ENCODE measurements at places on chromosomes 7 and 10. TPM values are rescaled to one million over a fixed set of nuclear protein-coding genes. Genes with fewer than 3 reads are reported as not detected.

- peak overlapping the region; percentile 90 for H3K27ac ChIP-seq
- H3K27me3 ChIP-seq = no peaks in the 10 kb centered on the region
- H3K36me3 ChIP-seq = no peaks in the 10 kb centered on the region
- no peak for DNase-seq
- peaks cover 19% of the 10 kb centered on the region for H3K4me1 ChIP-seq
- H3K4me3 ChIP-seq = peak overlapping the region; percentile 37
Observed at GRCh38 chr7:1054861-1055450, 10.6 kb downstream of the GPR146 start.

DNA sequence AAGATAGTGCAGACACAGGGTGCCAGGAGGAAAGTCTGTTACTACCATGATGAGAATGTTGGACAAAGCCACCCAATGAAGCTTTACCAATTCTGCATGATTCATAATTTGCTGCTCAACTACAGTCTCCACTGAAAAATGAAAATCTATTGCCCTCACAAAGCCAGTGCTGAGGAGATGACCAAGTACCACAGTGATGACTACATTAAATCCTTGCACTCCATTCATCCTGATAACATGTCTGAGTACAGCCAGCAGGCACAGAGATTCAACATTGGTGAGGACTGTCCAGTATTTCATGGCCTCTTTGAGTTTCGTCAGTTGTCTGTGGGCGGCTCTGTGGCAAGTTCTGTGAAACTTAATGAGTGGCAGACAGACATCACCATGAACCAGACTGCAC lies 144.0 kb downstream of the PLCE1 start:
- no peak overlapping the region for H3K27ac ChIP-seq
- no peaks in the 10 kb centered on the region for H3K36me3 ChIP-seq
- H3K4me3 ChIP-seq = no peak overlapping the region
- DNase-seq = no peak

DNA sequence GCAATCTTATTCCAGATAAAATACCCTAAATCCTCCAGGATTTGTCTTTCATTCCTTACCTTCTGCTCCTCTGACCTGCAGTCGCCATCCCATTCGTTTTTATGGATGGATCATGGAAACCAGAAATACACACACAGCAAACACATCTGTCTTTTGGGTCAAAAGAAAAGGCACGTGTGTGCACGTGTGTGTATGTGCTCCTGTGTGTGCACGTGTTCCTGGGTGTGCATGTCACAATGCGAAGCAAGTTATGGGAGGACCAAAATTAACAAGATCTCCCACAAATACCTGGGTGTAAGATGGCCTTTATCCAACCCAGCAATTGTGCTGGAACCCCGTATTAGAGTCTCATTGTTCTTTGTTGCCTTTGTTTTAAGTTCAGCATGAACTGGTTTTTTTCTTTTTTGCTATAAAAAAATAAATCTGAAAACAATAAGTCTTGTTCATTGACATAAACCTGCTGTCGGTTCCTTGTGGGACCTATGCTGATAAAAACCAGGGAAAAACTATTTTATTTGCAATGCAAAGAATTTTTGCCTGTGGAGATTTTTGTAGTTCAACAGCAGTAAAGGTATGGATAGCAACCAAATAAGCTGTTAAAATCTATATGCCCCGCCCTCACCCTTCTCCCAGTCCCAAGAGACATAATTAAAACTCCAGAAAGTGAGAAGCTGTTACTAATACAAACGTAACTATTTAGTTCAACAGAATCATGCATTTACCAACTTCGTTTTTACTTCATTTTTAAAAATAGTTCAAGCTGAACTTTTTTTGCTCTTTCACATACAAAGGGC lies 229.6 kb downstream of the CREB5 start:
- DNase-seq = no peak
- H3K27me3 ChIP-seq = no peaks in the 10 kb centered on the region
- no peak overlapping the region for H3K27ac ChIP-seq
- H3K4me1 ChIP-seq = no peaks in the 10 kb centered on the region
- no peak overlapping the region for H3K4me3 ChIP-seq
- no peaks in the 10 kb centered on the region for H3K36me3 ChIP-seq

GRCh38 chr7:133207687-133208086 lies 45.2 kb upstream of the EXOC4 start:
- H3K27me3 ChIP-seq = no peaks in the 10 kb centered on the region
- no peaks in the 10 kb centered on the region for H3K36me3 ChIP-seq
- H3K4me1 ChIP-seq = no peaks in the 10 kb centered on the region

DNA sequence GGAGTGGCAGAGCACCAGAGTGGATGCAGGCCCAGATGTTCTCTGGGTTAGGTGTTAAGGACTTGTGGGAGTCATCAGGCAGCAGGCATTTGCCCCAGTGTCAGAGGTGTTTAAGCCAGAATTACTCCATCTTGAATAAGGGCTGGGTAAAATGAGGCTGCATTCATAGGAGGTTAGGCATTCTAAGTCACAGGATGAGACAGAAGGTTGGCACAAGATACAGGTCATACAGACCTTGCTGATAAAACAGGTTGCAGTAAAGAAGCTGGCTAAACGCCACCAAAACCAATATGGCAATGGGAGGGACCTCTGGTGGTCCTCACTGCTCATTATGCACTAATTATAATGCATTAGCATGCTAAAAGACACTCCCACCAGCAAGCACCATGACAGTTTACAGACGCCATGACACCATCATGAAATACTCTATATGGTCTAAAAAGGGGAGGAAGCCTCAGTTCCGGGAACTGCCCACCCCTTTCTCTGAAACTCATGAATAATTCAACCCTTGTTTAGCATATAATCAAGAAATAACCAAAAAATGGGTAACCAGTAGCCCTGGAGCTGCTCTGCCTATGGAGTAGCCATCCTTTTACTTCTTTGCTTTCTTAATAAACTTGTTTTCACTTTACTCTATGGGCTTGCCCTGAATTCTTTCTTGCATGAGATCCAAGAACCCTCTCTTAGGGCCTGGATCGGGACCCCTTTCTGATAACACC lies 882 bp upstream of the LRRC61 start:
- peaks cover 8% of the 10 kb centered on the region for H3K4me1 ChIP-seq
- H3K27ac ChIP-seq = peak overlapping the region; percentile 92

GRCh38 chr7:140640727-140641523 lies at the start of gene DENND2A:
TSS of gene DENND2A (minus strand) at chr7:140640813. CDS start at chr7:140602397, 38,416 bp downstream.
- H3K27ac ChIP-seq = peak within 1 kb of the TSS; percentile 73
- peak within 1 kb of the TSS; percentile 60 for H3K4me3 ChIP-seq
- H3K36me3 ChIP-seq = no peaks in the 10 kb centered on the region
- no peaks in the 10 kb centered on the region for H3K4me1 ChIP-seq
- H3K27me3 ChIP-seq = peaks cover 10% of the 10 kb centered on the region
- no peak for DNase-seq

DNA sequence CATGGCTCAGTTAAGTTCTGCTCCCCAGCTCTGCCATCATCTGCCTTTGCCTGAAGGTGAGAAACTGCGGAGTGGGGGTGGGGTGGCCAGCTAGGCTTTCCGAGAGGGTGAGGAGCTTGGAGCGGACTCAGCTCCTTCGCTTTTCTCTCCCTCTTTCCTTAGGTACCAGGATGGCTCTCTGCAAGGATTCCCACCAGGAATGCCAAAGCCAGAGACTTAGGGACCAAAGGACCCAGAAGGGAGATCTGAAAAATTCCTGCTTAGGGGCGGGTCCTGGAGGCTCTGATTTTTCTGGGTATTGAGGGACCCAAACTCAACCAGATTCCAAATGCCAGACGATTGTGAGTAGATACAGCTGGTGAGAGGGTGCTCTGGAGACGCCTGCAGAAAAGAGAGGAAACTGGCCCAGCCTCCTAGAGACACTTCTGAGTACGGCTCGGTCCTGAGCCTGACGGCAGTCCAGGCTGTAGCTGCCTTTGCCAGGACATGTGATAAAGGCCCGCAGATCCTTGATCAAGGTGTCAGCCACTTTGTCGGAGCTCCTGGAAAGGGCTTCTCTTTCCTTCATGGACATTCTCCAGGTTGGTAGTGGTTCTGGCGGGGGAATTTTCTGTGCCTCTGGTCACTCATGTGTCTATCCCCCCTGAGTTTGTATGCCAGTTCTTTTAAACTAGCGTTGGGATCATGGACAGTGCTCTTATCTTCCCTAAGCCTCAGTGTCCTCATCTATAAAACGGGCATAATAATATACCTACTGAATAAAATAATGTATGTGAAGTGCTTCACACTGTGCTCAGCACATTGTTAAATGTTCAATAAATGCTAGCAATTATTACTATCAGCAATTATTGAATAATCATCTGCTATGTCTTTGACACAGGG lies 42.5 kb upstream of the BTRC start:
- no peak for DNase-seq
- H3K36me3 ChIP-seq = no peaks in the 10 kb centered on the region
- H3K27me3 ChIP-seq = peaks cover 17% of the 10 kb centered on the region

The SLC39A12 gene
- total RNA-seq = under 0.01 TPM

The OR2A42 gene
- 0.66 TPM for total RNA-seq

The SLC18A2 gene
- total RNA-seq = 0.73 TPM

The PRR15 gene
- 11.8 TPM for total RNA-seq

- H3K4me3 ChIP-seq = no peak overlapping the region
- no peaks in the 10 kb centered on the region for H3K4me1 ChIP-seq
- peak; percentile 13 for DNase-seq
- H3K27me3 ChIP-seq = peaks cover 28% of the 10 kb centered on the region
- no peak overlapping the region for H3K27ac ChIP-seq
Observed at GRCh38 chr7:480531-481218, 39.0 kb downstream of the PDGFA start.

DNA sequence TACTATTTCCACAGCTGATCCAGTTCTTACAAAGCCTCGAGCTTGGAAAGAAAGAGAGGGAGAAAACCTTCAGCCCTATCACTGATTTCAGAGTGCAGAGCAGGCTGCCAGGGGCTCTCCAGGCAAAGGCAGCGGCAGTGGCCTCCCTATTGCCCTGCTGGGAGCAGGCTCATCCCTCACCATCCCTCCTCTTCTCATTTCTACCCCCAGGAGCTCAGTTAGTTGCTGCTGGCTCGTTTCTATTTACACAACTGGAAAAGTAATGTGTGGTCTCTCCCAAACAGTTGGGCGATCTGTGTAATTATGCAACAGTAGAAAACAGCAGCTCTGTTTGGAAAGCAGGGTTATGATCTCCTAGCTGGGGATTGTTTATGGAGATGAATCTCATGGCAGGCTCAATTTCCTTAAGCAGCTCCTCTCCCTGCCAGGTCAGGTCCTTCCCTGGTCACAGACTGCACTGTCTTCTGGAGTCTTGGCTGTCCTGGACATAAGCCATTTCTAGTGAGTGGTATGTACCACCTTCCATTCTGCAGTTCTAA lies 28.7 kb upstream of the TNS3 start:
- no peaks in the 10 kb centered on the region for H3K27me3 ChIP-seq
- H3K27ac ChIP-seq = peak overlapping the region; percentile 79
- no peaks in the 10 kb centered on the region for H3K36me3 ChIP-seq
- H3K4me1 ChIP-seq = peaks cover 7% of the 10 kb centered on the region

GRCh38 chr7:81002421-81002820 lies 83.6 kb upstream of the SEMA3C start:
- no peaks in the 10 kb centered on the region for H3K4me1 ChIP-seq
- H3K27ac ChIP-seq = no peak overlapping the region
- no peak for DNase-seq
- H3K27me3 ChIP-seq = no peaks in the 10 kb centered on the region
- no peaks in the 10 kb centered on the region for H3K36me3 ChIP-seq

The PPP1R17 gene
- total RNA-seq = not detected

- H3K4me3 ChIP-seq = no peak overlapping the region
- no peak overlapping the region for H3K27ac ChIP-seq
- H3K36me3 ChIP-seq = no peaks in the 10 kb centered on the region
- no peaks in the 10 kb centered on the region for H3K27me3 ChIP-seq
- H3K4me1 ChIP-seq = no peaks in the 10 kb centered on the region
Observed at GRCh38 chr7:101833799-101834198, 16.4 kb downstream of the CUX1 start.

DNA sequence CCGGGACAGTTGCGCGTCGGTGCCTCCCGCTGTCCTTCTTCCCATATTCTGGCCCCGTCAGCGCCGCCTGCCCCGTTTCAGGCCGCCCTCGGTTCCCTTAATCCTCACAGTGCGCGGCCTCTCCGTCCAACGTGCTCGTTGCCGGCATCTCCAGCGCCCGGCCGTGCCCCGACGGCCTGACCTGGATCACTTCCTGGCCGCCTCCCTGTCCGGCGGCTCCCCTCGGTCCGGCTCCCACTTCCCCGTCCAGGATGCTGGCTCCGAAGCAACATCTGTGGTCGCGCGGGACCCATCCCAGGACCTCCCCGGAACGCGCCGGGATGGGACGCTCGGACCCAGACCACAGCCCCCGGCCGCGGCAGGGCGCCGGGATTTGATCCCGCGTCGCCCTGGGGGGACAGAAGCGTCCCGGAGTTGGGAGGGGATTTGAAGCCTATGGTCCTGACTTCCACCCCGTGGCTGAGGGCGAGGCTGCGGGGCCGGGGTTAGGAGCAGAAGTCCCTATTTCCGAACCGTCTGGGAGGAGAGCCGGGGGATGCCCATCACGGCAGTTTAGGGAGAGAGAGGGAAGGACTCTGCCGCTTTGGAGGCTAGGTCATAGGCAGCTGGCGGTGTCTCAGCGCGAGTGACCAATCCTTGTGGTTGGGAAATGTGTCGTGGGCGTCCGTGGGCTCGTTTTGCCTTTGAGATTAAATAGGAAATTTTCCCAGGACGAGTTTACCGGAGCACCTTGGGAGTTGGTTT lies 53.8 kb downstream of the KCTD7 start:
- H3K4me3 ChIP-seq = peak overlapping the region; percentile 97
- H3K27me3 ChIP-seq = no peaks in the 10 kb centered on the region
- H3K36me3 ChIP-seq = no peaks in the 10 kb centered on the region
- H3K27ac ChIP-seq = peak overlapping the region; percentile 96

The TMEM213 gene
- total RNA-seq = not detected

- no peak for DNase-seq
- no peaks in the 10 kb centered on the region for H3K36me3 ChIP-seq
- no peaks in the 10 kb centered on the region for H3K4me1 ChIP-seq
- no peaks in the 10 kb centered on the region for H3K27me3 ChIP-seq
- H3K4me3 ChIP-seq = no peak overlapping the region
Observed at GRCh38 chr7:29614229-29614628, 50.6 kb downstream of the PRR15 start.

The EGFR gene
- 61.9 TPM for total RNA-seq

GRCh38 chr10:119318411-119319160 lies 111.2 kb downstream of the GRK5 start:
- no peaks in the 10 kb centered on the region for H3K4me1 ChIP-seq
- H3K27ac ChIP-seq = no peak overlapping the region
- H3K36me3 ChIP-seq = no peaks in the 10 kb centered on the region
- no peak overlapping the region for H3K4me3 ChIP-seq
- H3K27me3 ChIP-seq = no peaks in the 10 kb centered on the region

The SLC26A5 gene
- 1.0 TPM for total RNA-seq

GRCh38 chr7:53600296-53600695 lies 564.9 kb downstream of the POM121L12 start:
- H3K4me1 ChIP-seq = no peaks in the 10 kb centered on the region
- H3K27me3 ChIP-seq = no peaks in the 10 kb centered on the region
- DNase-seq = no peak
- no peak overlapping the region for H3K4me3 ChIP-seq
- no peaks in the 10 kb centered on the region for H3K36me3 ChIP-seq

- H3K36me3 ChIP-seq = no peaks in the 10 kb centered on the region
- H3K27ac ChIP-seq = no peak overlapping the region
- no peaks in the 10 kb centered on the region for H3K4me1 ChIP-seq
- peaks cover 6% of the 10 kb centered on the region for H3K27me3 ChIP-seq
Observed at GRCh38 chr10:128921389-128922022, 545.5 kb upstream of the MGMT start.

GRCh38 chr7:112001091-112001826 lies 204.9 kb downstream of the DOCK4 start:
- H3K27ac ChIP-seq = no peak overlapping the region
- H3K36me3 ChIP-seq = peaks cover 3% of the 10 kb centered on the region
- no peak for DNase-seq
- H3K4me3 ChIP-seq = no peak overlapping the region
- H3K27me3 ChIP-seq = no peaks in the 10 kb centered on the region
